ENCODE measurements at places on chromosomes 2 and 18.

DNA sequence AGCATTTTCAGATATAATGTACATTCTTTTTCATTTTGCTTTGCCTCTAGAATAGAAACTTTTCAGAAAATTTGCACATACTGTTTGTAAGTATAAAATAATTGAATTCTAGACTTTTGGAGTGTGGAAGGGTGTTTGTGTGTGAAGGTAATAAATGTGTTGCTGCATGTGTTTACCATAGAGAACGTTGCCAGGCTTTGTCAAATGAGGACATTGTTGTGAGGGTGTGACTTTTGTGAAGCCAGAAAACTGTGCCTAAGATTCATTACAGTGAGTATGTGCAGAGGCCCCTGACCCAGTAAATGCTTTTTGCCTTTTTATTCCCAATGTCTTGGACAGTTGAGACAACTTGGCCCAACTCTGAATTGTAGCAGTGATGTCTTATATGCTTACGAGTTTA lies 30.4 kb upstream of the EPB41L5 start:
- DNase-seq: no peak

DNA sequence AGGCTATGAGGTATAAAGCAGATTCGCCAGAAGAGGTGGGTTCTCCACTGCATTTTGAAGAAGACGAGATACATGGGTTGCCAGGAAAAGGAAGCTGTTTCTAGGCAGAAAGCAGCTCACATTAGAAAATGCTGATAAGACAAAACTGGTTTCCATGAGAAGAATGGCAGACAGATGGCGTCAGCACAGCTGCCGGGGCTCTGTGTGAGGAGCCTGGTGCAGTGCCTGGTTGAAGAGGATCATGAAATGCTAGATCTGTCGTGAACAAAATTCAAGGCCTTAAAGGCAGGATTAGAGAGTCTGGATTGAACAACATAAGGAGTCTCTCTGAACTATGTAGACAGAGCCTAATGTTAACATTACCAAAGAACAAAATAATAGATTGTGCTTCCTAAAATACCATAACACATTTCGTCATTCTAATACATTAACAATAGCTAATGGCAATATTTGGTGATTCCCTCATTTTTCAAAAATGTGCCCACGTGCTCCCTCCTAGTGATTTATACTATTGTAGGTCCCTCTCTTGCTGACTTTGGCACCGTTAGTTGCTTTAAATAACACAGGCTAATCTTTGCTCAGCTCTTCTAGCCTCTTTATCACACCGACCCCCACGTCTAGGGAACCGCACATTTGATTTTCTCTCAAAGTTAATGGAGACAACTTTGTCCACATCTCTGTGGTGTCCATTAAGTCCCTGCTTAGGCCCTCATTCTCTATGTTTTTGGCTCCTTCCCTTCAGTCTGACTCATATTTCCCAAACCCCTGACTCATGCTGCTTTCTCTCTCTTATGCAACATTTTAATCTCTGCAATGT lies 38.2 kb downstream of the EFEMP1 start:
- peak; percentile 87 for DNase-seq

GRCh38 chr2:1867141-1867540 lies 122.8 kb upstream of the PXDN start:
- DNase-seq: no peak

- DNase-seq: no peak
These were observed 47.4 kb upstream of the DNAJC10 start for GRCh38 chr2:182668671-182669070.

- no peak for DNase-seq
These were observed 68.8 kb downstream of the RAPGEF4 start for GRCh38 chr2:172804423-172804822.

- no peak for DNase-seq
These were observed 73.8 kb downstream of the CAVIN2 start for GRCh38 chr2:191773136-191773535.

DNA sequence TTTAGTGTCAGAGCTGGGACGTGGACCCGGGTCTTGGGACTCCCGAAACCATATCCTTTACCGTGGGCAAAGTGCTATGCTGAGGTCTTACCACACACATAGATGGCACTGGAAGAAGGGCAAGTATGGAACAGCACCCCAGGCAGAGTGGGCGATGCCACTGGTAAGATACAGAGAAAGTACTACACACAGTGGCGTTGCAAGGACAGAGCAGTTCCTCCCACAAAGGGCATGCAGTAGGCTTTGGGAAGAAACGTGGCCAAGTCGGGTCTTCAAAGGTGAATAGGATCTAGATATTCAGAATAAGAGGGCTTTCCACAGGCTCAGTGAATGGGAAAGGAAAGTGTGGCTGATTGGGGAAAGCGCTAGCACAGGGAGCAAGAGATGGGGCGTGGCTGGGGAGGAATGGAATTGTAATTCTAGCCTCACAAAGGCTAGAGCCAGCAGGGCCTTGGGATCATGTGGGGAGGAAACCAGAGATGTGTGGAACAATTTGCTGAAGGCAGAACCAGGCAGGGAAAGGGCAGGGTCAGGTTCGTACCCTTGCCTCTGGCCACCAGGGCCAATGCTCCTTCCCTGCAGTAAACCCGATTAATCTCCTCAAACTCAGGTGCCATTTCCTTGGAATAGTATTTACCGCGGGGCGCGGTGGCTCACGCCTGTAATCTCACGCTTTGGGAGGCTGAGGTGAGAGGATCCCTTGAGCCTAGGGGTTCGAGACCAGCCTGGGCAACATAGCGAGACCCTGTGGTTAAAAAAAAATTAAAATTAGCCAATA lies 36.0 kb downstream of the PCBP1 start:
- peak; percentile 37 for DNase-seq

GRCh38 chr2:164979113-164979512 lies 23.8 kb upstream of the SLC38A11 start:
- DNase-seq: no peak

- no peak for DNase-seq
These were observed 147.0 kb upstream of the PELI1 start for GRCh38 chr2:64291181-64291580.

- DNase-seq: no peak
These were observed 9.0 kb downstream of the TNFRSF11A start for GRCh38 chr18:62334120-62334519.

DNA sequence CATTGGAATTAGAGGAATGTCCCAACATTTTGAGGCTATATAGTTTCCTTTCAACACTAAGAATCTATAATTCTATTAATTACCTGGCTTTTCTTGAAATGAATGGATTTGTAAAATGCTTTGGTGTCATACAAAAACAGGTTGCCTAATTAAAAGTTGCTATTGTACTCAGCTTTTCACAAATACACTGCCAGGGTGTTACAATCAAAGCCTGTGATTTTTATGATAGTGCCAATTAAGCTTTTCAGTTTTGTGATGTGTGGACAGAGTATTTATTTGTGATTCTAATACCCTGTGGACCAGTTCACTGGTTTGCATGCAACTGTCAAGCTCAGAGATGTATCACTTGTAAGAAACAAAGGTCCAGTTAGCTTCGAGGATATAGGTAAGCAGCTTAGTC lies 71.8 kb downstream of the NAB1 start:
- DNase-seq: no peak

DNA sequence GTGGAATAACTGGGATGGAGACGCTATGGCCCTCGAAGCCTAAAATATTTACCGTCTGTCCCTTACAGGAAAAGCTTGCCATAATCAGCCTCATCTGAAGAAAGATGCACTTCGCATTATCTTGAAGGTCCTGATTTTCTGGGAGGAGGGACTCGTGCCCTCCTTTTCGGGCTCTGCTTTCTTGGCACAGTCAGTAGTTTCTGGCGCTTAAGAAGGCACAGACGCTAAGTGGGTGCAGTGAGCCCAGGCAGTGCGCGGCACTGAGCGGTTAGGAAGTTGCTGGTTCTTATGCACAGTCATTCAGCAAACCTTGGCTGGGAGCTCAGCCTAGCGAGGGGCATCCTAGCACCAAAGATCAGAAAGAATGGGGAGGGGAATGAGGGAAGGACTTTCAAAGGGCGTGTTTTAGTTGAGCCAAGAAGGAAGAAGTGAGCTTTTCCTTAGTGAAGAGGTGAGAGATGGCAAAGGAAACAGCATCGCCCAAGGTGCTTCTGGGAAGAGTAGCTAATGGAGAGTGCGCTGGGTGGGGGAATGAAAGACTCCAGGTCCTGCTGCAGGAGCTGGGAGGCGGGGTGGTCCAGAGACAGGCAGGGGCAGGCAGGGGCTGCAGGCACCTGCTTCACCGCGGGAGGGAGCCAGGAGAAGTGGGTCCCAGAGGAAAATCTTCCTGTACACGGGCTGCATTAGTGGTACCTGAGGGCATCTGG lies 64.1 kb downstream of the ZCCHC2 start:
- no peak for DNase-seq

DNA sequence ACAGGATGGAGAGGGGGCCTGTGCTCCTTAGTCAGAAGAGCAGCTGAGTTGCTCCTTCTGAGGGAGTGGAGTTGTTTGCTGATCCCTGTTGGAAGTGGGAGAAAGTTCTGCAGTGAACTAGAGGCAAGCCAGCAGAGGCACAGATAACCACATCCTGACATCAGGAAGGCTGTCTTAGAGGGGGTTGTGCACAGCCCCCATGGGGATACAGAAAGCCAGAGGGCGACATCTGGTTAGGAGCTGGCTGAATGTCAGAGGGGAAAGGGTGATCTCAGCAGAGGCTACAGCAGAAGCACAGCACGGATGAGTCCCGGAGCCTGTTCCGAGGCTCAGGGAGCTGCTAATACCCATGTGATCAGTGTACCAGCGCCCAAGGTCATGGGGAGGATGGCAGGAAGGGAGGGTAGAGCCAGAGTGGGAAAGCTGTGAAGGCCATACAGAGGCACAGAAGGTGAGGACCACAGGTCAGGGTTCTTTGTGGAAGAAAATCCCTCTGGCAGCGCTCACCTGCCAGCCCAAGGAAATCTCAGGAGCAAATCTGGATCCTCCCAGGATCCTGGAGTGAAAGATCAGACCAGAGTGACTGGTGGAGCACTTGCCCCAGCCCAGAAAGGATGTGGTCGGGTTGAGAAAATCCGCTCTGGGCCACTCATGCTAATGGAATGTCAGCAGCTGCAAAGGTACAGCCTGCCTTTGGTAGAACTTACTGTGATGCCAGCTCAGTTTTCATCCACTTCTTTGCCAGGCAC lies 111.8 kb downstream of the STPG4 start:
- DNase-seq: peak; percentile 69

- peak; percentile 33 for DNase-seq
These were observed 253.8 kb downstream of the TGIF1 start for GRCh38 chr18:3703732-3704176.

- no peak for DNase-seq
These were observed 15.6 kb upstream of the GIGYF2 start for GRCh38 chr2:232681527-232681926.
